ENCODE measurements at places on chromosomes 4 and X.
A peak's percentile ranks its signal among the peaks of the same experiment; 100 is the strongest.

- peak; percentile 13 for DNase-seq
Observed at GRCh38 chr4:22607382-22607781, 85.4 kb upstream of the GBA3 start.

DNA sequence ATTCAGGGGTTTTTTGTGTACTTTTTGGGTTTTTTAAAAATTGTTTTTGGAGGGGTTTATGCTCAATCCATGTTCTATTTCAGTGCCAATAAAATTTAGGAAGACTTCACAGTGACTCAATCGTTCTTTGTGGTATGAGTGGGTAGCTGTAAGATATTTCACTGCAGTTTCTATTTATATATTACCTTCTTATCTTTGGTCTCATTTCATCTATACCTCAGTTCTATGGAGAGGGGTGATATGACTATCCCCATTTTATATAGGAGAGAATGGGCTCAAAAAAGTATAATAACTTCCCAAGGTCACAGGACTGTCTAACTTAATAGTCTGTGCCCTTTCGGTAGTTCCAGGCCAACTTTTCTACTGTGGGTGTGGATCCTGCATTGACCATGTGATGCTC is 74.4 kb downstream of the MSN start:
- DNase-seq, result no peak

DNA sequence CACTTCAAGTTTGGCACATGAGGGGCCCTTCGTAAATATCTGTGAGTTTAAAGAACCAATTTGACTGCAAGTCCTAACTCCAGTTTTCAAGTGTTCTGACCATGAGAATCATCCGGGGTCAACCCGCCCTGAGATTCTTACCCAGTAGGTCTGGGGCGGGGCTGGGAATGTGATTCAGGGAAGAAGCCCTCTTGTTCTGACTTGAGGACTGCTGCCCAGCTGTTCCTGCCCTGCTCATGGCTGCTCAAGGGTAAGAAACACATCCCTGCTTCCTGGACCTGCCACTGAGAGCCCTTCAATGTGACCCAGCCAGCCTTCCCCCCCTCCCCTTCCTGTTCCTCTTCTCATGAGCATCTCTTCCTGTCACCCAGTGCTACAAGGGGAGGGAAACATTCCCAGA is 92.7 kb upstream of the PGRMC2 start:
- no peak for DNase-seq

GRCh38 chr4:37836838-37837440 is 10.5 kb downstream of the PGM2 start:
- no peak for DNase-seq

DNA sequence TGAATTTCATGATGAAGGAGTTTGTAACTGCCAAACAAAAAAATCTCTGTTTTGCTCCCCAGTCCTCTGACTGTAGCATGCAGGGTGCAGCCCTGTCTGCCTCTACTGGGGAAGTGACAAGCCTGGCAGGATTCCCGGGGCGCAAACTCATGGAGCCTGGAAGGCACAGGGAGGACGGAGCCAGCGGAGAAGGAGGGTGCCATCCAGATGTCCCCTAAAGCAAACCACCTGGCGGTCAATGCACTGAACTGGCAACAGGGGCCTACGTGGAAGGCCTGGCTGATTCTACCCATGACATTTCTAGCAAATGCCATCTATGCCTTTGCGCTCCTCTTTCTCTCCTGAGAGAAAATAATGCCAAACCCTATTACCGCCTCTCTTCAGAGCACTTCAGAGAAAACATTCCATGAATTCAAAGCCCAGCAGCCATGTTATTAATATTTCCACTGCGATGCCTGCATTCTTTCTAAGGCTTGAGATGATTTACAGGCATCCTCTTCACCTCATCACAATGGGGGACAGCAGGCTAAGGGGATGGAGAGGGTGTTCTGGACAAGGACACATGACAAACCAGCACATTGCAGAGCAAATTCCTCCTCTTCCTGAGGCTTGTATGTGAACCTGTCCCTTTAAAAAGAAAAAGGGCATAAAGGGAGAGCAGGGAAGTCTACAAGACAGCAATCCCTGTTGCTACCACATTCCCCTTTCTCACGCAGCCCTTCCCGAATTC is 329.3 kb upstream of the NOCT start:
- DNase-seq, result no peak

DNA sequence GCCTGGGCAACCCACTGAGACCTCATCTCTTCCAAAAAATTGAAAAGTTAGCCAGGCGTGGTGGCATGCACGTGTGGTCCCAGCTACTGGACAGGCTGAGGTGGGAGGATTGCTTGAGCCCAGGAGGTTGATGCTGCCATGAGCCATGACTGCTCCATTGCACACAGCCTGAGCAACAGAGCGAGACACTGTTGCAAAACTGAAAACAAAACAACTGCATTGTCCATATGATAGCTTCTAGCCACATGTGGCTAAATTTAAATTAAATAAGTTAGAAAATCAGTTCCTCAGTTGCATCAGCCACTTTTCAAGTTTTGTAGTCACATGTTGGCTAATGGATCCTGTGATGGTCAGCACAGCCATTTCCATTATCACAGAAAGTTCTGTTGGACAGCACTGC is 67.9 kb downstream of the GAB1 start:
- no peak for DNase-seq

Measured in erythroblast (primary cell).